GM20000 (cell line): ENCODE measurements at places on chromosomes 16 and 17.

DNA sequence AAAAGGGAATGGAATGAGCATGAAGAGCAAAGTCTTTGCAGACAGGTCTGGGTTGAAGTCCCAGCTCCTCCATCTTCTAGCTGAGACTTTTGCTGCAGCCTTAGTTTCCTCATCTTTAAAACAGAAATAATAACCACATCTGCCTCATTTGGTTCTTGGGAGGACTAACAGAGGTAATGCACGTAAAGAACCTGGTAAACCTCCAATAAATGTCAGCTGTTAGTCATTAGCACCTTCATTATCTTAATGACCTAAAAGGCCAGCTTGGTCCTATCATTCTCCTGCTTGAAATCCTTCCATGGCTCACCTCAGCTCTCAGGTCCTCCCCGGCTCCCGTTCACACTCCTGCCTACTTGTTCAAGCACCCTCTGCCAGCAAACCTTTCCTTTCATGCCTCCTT is 51.8 kb downstream of the SKAP1 start:
- DNase-seq = no peak

GRCh38 chr16:3065742-3066439 is 451 bp downstream of the IL32 start:
- DNase-seq = no peak

DNA sequence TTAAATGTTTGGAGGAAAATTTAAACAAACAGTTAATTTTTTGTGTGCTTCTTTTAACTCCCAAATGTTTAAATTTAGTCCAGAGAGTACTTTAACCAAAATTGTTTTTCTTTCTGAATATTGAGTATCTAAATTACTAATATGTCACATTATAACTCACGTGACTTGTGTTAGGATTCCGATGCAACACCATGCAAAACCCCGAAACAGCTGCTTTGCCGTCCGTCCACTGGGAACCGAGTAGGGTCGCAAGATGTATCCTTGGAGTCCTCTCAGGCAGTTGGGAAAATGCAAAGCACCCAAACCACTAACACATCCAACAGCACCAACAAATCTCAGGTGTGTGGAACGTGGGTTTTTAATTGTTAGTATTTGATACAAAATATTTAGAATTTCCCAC is 38.7 kb upstream of the ADCY7 start:
- DNase-seq = no peak

GRCh38 chr16:83472776-83473501 is 334.8 kb upstream of the HSBP1 start:
- DNase-seq = no peak

DNA sequence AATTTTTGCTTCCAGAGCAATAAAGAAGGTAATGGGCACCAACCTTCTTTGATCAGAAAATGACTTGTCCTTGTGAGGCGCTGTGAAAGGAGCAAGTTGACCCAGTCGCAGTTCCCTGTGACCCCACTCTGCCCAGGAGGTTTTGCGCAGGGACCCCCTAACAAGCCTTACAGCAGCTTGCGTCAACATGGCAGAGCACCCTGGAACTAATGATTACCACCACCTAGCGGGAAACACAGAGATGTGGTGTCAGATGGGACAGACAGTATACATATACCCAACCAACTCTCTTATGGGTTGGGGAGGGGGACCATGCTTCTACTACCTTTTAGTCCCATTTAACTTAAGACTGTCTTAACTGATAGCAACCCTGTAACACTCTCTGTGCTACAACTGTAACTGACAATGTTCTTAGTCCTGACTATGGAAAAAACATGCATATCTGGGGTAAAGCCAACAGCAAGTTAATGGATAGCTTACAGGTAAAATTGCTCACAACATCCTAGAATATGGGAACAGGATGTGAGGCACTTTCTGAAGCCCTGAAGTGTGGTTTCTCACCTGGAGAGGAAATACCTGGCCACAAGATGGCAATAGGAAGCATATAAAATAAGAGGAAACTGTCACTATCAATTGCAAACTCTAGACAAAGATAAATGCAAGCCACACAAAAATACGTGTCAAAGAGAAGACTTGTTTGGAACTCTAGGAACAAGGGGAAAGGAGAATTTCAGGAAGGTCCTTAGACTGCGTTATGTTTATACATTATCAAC is 3.0 kb downstream of the KARS1 start:
- no peak for DNase-seq

- DNase-seq = peak; percentile 4
Measured at GRCh38 chr16:76278980-76279379, 1.8 kb downstream of the CNTNAP4 start.

DNA sequence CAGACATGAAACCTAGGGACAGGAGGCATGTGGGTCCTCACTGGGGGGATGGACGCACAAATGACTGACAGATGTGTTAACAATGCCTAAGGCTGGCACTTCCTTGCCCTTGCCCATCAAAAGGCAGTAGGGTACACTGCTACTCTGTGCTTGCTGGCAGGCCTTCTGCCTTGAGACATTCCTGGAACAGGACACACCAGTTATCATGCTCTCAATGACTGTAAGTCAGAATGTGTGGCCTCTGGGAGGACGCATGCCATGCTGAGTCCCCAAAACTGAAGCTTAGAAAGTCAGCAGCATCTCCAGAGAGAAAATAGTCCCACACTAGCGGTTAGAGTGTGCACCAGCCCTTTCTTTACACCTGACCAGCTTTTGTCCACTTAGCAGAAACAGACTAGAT is 16.1 kb upstream of the SREBF1 start:
- no peak for DNase-seq

DNA sequence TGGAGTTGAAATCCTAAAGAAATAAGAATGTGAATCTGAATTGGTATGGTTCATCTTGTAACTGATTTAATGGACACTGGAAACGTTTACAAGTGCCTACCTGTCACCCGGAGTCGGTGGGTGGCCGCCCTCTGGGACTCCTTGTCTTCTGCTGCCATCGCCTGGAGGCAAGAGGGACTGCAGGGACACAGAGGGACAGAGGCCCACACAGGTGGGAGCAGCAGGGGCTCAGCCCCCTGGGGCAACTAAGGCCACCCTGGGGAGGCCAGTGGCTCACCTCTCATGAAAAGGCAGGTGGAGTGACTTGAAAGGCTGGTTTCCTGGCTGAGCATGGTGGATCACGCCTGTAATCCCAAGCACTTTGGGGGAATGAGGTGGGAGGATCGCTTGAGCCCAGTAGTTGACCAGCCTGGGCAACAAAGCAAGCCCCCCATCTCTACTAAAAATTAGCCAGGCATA is 23.2 kb downstream of the TMEM92 start:
- peak; percentile 80 for DNase-seq

DNA sequence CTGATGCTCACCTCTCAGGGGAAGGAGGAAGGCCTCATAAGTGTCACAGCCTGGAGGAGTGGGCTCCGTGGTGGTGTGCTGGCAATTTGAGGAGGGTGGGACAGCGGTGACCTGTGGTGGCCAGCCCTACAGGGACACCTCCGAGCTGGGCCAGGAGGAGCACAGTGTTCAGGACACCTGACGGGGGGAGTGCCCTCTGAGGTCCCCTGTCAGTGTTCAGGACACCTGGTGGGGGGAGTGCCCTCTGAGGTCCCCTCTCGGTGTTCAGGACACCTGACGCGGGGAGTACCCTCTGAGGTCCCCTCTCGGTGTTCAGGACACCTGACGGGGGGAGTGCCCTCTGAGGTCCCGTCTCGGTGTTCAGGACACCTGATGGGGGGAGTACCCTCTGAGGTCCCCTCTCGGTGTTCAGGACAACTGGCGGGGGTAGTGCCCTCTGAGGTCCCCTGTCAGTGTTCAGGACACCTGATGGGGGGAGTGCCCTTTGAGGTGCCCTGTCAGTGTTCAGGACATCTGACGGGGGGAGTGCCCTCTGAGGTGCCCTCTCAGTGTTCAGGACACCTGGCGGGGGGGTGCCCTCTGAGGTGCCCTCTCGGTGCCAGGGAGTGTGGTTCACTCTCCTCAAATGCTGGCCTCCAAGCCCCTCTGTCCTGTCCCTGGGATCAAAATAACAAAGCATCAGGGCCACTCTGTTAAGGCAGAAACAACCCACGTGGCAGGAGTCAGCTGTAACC is 73.4 kb upstream of the ZNF469 start:
- no peak for DNase-seq

- DNase-seq = no peak
Measured at GRCh38 chr16:73543331-73543969, 495.5 kb upstream of the ZFHX3 start.

DNA sequence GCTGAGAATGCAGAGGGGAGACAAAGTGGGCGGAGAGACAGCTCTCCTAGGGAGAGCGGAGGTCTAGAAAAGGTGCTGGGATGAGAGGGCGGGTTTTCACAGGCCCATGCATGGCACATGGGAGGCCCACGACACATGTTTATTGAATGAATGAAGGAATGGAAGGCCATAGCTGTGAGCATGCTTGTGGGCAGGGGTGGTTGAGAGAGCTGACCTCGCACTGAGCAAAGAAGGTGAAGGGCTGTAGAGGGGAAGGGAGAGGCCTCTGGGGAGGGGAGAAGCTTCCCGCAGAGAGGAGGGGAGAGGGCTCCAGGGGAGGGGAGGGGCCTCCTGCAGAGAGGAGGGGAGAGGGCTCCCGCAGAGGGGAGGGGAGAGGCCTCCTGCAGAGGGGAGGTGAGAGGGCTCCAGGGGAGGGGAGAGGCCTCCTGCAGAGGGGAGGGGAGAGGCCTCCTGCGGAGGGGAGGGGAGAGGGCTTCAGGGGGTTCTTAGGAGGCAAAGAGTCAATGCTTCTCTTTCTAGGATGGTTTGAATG is 27.3 kb downstream of the SDK2 start:
- no peak for DNase-seq

DNA sequence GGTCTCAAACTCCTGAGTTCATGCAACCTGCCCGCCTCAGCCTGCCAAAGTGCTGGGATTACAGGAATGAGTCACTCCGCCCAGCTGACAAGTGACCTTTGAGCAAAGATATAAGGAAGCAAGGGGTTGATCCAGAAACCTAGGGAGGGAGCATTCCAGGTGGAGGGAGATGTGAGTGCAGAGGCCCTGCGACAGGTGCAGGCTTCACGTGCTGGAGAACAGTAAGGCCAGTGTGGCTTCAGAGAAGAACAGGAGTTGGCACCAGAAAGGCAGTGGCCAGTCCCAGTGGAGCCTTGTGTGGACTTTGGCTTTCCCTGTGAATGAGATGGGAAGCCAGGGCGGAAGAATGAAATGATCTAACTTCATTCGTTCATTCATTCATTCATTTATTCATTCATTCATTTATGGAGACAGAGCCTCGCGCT is 73.6 kb upstream of the HAS3 start:
- no peak for DNase-seq

DNA sequence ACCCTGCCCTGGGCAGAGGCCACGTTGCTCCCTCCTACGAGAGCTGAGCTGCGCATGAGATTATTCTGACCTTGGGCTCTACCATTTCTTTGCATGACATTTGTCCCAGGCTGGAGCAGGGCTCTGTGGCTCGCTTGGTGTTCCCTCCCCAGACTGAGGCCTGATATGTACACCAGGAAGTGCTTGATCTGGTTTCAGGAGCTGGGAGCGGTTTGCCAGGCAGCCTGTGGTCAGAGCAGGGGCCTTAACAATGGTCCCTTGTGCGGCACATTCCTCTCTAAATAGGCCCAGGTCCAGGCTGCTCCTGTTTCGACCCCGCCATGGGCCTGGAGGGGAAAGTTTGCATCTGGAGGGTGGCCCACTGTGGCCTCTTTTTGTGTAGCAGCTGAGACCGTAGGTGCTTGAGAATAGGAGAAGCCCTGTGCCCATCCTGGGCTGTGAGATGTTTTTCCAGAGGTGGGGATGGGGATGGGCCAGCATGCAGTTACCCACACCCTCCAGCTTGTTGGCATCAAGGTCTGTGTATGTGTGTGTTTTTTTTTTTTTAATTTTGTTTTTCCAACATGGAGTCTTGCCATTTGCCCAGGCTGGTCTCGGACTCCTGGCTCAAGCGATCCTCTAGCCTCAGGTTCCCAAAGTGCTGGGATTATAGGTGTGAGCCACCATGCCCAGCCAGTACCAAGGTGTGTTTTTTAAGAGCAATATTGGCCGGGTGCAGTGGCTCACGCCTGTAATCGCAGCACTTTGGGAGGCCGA is 253.9 kb downstream of the SEC14L1 start:
- no peak for DNase-seq

DNA sequence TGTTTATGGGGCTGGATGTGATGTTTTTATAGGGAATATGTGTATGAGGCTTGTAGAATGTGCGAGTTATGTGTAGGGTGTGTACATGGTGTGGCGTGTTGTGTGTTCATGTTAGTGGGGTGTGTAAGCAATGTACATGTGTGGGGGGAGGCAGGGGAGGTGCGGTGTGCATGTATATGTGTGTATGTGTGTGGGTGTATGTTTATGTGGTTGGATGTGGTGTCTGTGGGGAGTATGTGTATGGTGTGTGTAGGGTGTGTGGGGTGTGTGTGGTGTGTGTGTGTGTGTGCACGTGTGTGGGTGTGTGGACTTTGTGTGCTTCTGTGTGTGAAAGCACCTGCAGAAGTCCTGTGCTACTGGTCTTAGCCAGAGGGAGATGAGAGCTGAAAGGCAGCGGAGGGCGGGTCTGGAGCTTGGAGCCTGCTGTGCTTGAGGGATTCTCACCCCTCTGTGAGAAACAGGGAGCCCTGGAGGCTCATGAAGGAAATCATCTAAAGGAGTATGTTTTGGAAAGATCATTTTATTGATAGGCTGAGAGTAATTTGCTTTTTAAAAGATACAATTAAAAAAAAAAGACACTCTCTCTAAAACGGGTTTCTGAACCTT is 222.7 kb downstream of the HS3ST4 start:
- DNase-seq = no peak

DNA sequence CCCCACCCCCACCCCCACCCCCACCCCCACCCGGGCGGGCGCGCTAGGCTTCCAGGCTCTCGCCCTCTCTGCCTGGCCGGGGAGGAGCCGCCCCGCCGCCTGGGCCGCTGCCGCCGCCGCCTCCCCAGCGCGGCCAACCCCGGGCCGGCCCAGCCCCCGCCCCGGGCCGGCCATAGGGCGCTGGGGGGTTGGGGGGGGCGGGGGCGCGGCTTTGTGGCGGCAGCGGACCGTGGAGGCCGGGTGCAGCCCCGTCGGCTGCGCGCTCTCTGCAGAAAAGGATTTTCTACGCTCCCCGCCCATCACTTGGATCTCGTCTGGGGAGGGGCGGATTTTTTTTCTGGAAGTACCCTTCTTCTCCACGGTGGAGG is 230.9 kb downstream of the MRTFB start:
- DNase-seq = peak; percentile 96

DNA sequence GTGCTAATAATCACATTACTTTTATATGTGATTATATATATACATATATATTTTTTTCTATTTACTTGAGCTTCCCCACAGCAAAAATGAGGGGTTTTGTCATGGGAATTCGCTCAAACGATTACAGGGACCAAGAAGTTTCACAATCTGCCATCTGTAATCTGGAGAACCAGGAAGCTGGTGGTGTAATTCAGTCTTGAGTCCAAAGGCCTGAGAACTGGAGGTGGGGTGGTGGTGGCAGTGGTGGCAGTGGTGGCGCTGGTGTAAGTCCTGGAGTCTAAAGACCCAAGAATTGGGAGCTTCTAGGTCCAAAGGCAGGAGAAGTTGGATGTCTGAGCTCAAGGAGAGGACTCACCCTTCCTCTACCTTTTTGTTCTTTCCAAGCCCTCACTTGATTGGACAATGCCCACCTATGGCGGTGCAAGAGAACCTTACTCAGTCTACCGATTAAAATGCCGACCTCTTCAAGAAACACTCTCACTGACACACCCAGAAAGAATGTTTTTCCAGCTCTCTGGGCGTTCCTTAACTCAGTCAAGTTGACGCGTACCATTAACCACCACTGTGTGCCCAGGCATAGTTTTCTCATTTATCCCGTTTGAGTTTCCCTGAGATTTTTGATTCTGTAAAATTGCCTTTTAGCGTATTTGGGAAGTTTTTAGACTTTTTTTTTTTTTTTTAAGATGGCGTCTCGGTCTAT is 31.9 kb downstream of the POLR2A start:
- DNase-seq = no peak
